ENCODE measurements at places on chromosomes 2 and 18. TPM values are rescaled to one million over a fixed set of nuclear protein-coding genes. Genes with fewer than 3 reads are reported as not detected.

- DNase-seq: no peak
Measured at GRCh38 chr18:54239601-54240000, 15.1 kb upstream of the MBD2 start.

DNA sequence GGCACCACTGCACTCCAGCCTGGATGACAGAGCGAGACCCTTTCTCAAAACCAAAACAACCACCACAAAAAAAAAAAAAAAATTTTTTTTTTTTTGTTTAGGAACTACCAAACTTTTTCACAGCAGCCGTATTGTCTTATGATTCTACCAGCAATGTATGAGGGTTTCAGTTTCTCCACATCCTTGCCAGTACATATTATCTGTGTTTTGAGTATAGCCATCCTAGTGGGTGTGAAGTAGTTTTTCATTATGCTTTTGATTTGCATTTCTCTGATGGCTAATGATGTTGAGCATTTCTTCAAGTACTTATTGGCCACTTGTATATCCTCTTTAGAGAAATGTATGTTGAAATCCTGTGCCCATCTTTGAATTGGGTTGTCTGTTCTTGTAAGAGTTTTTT lies 51.7 kb downstream of the COX7A2L start:
- DNase-seq: no peak

- no peak for DNase-seq
Measured at GRCh38 chr2:217638031-217638430, 364.8 kb downstream of the TNS1 start.

DNA sequence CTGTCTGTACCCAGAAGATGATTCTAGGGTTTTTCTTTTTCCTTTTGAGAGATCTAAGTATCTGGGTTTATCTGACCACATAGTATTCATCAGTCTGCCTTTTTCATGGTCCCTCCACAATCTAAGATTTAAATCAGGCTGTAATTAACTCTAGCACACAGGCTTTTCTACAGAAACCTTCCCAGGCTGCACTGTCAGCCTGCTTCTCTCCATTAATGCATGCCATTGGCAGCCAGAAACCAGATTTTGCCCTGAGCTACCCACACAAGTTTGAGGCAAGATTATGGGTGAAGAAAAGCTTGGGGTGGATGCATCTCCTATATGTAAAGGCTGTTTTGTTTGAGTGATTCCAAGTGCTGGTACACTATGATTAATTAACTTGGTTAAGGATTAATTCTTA lies 45.7 kb upstream of the EML4 start:
- DNase-seq: no peak

DNA sequence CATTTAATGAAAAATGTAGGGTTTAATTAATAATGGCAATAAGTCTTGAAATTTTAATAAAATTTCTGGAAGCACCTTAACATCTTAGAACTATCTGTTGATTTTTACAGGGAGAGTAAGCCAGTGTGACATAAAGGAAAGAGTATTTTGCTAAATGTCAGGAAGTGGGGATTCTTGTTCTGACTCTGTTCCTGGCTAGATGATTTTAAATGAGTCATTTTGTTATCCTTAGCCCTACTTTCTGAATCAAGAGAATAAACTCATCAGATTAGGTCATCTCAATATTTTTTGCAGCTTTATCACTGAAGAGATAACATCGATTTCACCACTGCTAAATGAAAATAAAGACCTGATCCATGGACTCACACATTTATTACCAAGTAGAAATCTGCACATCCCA lies 377.5 kb upstream of the CYRIA start:
- DNase-seq: peak; percentile 64

DNA sequence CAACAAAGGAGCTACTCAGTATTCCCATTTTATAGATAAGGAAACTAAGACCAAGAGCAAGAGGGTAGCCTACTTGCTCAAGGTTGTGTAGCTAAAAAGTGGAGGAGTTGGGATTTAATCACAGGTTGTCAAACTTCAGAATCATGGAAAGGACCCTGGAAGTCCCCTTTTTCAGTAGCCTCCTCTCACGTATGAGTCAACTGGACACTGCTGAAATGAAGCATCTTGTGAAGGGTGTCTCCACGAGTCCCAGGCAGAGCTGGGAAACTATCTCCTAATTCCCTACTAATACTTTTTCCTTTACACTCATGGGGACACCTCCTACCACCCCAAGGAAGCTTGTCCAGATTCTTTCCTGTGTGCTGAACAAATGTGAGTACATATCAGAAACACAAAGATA lies 155.8 kb downstream of the RHBDD1 start:
- no peak for DNase-seq

DNA sequence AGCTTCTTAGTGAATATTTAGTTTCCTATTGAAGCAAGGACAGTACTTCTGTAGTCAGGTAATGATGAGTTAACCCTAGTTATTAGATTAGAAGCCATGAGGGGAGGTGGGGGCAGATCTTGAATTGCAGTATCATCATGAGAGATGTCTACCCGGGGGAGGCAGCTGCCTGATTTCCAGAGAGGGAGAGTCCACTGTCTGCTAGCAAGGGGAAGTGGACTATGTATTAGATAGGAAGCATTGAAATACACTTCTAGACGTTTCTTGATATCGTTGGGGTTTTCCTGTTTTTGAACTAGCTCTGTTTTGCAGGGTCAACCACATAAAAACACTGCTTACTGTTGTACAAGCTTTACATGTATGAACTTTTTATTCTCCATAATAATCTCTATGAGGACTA lies 38.8 kb downstream of the APLF start:
- DNase-seq: no peak

The ACP1 gene
- total RNA-seq: 113 TPM

Measured in LHCN-M2 (cell line).